ENCODE measurements at places on chromosomes 2 and 18. TPM values are rescaled to one million over a fixed set of nuclear protein-coding genes. Genes with fewer than 3 reads are reported as not detected.

DNA sequence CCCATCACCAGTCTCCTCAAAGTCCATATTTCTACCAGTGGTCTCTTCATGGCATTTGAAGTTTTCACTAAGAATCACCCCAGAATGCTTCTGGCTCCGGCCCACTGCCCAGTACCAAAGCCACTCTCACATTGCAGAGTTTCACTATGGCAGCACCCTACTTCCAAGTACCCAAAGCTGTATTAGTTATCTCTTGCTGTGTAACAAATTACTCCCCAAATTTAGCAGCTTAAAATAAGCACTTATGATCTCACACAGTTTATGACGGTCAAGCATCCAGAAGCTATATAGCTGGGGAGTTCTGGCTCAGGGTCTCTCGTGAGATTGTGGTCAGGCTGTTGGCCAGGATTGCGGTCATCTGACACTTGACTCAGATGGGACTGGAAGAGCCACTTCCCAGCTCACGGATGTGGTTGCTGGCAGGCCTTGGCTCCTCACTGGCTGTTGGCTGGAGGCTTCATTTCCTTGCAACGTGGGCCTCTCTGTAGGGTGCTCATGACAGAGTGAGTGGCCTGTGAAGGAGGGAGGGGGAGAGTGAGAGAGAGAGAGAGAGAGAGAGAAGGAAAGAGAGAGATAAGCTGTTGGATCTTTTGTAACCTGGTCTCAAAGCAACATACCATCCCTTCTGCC lies 189.5 kb downstream of the CTIF start:
- no peak for DNase-seq

GRCh38 chr2:47198985-47199451 lies 43.9 kb upstream of the STPG4 start:
- no peak for DNase-seq

- no peak for DNase-seq
Observed at GRCh38 chr18:39872651-39873050, 2082.4 kb upstream of the PIK3C3 start.

GRCh38 chr2:168243061-168243460 lies 4.3 kb downstream of the STK39 start:
- no peak for DNase-seq

DNA sequence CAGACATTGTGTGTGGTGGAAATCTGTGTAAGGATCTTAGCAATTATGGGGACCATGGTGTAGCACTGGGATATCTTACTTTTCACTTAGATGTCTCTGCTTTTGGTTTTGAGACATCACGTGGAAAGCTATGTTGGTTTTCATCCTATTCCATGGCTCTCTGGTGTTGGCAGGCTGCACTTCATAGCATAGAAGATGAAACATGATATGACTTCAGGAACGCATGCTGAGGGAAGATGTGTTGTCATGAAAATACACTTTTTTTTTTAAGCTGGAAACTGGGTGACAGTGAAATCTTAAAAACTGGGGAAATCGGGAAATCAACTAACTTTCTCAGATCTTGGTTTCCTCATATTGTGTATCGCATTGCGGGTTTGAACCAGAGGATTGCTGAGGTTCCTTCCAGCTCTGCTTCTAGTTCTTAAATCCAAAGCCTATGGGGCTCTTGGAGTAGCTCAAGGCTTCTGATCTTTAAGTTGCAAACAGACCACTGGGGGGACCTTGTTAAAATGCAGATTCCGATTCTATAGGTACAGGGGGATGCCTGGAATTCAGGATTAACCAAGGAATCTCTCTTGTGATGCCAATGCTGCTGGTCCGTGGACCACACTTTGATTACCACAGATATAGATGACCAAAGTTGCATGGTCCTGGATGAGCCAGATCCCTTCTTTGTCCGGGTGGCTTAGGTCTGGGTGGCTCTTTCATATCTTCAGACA lies 160.7 kb downstream of the SH3RF3 start:
- no peak for DNase-seq

DNA sequence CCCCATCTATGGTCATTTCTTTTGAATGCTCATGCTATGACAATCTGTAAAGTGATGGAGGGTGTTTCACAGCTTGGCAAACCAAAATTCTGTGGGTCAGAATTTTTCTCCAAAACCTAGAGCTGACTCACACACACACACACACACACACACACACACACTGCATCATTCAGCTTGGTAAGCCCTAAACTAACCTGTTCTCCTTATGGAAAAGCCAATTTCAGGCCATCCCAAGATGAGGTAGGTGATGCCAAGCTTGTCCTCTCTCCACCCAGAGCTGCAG lies 45.0 kb upstream of the NRP2 start:
- DNase-seq, result no peak

DNA sequence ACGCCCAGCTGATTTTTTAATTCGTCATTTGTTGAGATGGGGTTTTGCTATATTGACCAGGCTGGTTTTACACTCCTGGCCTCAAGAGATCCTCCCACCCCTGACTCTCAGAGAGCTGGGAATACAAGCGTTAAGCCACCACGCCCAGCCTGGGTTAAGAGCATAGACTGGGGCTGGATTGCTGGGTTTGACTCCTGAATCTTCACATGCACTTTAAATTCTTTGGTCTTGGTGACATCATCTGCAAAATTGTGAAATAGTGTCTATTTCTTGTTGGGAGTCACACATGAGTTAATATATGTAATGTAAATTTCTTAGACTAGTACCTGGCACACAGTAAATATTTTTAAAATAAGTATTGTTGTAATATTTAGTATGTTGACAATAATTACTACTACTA lies 257.4 kb downstream of the DOK6 start:
- no peak for DNase-seq

DNA sequence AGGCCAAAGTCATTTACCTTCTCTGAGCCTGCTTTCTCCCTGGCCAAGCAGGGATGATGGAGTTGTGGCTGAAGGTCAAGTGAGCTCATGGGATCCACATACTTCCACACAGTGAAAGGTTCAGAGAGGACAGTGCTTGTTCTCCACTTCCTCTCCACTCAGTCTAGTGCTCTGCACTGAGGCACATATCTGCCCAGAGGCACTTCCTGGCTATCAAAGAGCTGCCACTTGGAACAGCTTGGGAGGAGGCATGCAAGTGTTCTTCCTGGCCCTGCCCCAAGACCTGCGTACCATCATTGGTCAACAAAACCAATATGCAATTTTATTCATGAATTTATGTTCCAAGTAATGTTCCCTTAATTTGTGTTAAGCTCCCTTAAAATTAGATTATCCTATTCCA lies 71.9 kb downstream of the RNF152 start:
- no peak for DNase-seq

- no peak for DNase-seq
Observed at GRCh38 chr2:215372968-215373649, 61.2 kb downstream of the ATIC start.

DNA sequence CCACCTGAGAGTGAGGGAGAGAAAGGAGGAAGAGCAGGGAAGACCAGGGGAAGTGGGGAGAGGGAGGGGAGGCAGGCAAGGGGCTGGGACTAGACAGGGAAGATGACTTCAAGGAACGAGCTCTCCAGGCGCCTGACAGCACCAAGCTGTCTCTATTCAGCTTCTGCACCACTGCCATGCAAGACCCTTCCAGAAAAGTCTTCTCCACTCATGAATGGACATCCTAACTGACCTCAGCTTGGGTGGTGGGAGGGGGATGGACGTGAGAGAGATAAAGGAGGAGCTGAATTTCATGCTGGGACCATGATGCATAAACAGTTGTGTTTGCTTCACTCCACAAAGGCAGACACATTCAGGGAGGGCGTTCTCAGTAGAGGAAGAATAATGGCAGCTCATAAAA lies 206.4 kb upstream of the ARL4C start:
- DNase-seq, result no peak

DNA sequence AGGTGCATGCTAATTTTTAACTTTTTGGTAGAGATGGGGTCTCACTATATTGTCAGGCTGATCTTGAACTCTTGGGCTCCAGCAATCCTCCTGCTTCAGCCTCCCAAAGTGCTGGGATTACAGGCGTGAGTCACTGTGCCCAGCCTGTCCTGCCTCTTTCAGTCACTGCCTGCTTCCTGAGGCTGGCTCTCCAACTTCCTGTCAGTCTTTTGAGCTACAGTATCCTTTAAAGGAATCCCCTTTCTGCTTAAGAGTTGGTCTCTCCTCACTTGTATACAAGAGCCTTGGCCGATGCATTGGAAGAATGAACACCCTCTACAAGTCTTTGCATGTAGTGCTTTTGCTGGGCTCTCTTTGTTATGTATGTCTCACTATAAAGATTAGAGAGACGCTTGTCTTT lies 88.4 kb upstream of the SMAD2 start:
- no peak for DNase-seq

DNA sequence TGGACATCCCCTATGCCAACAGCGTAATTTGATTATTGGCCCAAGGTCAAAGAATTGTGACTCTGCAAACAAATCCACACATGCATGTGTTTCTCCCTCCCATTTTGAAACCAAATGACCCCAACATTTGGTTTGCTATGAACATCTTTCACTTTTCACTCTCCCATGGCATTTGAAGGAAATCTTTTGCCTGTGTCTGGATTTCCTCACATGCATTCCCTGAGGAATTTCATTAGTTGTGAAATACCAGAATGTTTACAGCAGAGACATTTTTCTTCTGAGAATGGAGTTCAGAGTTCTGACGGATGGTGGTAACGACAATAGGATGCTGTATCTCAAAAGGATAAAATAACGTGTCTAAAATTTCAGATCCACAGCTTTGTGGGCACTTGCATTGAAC lies 60.3 kb upstream of the LMAN1 start:
- DNase-seq, result no peak

GRCh38 chr2:208915401-208915800 lies 508.4 kb upstream of the MAP2 start:
- DNase-seq, result no peak

GRCh38 chr2:204628926-204629712 lies 83.8 kb downstream of the PARD3B start:
- DNase-seq, result no peak

GRCh38 chr18:8937160-8938094 lies 165.1 kb upstream of the NDUFV2 start:
- no peak for DNase-seq

GRCh38 chr18:25456334-25457010 lies 104.5 kb upstream of the ZNF521 start:
- DNase-seq, result no peak

- DNase-seq, result no peak
Observed at GRCh38 chr2:26298638-26299393, 47.1 kb upstream of the SELENOI start.

DNA sequence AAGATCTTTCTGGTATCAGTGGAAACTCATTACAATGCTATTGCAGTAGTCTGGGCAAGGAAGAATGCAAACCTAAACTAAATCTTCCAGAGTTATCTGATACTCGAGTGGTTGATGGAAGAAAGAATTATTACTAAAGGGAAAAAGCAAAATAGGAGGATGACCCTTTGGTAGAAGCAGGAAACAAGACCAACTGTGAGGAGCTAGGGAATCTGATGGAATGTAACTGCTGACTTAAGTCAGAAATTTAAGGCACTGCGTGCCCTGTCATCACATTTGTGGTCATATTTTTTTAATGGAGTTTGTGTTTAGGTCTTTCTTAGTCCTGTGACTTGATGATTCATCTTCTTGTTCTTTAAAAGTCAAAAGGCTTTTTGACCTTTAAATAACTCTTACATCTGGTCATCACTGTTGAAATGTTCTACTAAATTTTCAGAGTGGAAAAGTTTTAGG lies 36.5 kb upstream of the ARMC9 start:
- DNase-seq, result no peak

DNA sequence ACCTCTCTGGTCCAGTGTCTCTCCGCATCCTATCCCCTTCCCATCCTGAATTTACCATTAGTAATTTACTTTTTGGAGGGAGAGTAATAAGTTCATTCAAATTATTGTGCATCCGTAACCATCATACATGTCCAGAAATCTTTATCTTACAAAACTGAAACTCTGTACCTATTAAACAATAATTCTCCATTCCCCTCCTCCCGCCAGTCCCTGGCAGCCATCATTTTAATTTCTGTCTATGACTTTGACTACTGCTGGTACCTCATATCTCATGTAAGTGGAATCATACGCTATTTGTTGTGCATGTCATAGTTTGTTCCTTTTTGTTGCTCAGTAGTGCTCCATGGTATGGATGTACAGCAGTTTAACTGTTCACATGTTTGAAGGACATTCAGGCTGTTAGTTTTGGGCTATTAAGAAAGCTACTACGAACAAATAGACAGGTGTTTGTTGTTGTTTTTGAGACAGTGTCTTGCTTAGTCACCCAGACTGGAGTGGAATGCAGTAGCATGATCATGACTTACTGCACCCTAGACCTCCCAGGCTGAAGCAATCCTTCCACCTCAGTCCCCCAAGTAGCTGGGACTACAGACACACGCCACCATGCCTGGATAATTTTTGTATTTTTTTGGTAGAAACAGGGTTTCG lies 2.0 kb downstream of the LIMS1 start:
- no peak for DNase-seq

DNA sequence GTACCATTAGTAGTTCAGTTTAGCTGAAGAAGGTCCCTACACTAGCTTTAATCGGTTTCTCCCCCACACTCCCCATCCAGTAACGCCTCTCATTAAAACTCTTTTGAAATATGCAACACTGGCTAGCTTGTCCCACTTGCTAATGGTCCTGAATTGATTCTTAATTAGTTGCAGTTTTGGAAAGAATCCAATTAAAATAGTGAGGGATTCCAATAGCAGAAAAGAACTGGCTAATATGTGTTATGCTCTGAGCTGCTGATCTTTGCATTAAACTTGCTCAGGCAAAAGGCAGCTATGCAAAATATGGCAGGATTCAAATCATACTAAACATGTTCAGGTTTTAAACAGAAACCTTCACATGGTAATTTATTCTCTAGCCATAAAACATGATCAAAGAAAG lies 252.5 kb upstream of the HNRNPA3 start:
- no peak for DNase-seq

Gene PNKD
- 89.9 TPM for polyA plus RNA-seq

Gene ESPNL
- polyA plus RNA-seq, result 1.3 TPM

Gene POLE4
- 43.9 TPM for polyA plus RNA-seq

All from right renal cortex interstitium (tissue), 3 donors.